ENCODE measurements at places on chromosomes 5 and 9.

GRCh38 chr5:79093762-79094161, 17.8 kb upstream of the BHMT start:
- no peak overlapping the region for H3K27ac ChIP-seq
- H3K36me3 ChIP-seq = no peaks in the 10 kb centered on the region
- H3K27me3 ChIP-seq = peaks cover 4% of the 10 kb centered on the region

GRCh38 chr5:61303346-61303745, 28.7 kb upstream of the ZSWIM6 start:
- 0 out of 2 replicates have a peak, but pooled peaks cover 3% of the 10 kb centered on the region for H3K36me3 ChIP-seq
- peak overlapping the region; percentile 38 for H3K4me3 ChIP-seq
- H3K27ac ChIP-seq = peak overlapping the region; percentile 85
- no peak for DNase-seq
- H3K27me3 ChIP-seq = no peaks in the 10 kb centered on the region

GRCh38 chr9:135476561-135477355, 2.8 kb upstream of the PPP1R26 start:
- H3K36me3 ChIP-seq = no peaks in the 10 kb centered on the region
- H3K27ac ChIP-seq = no peak overlapping the region
- H3K4me1 ChIP-seq = no peaks in the 10 kb centered on the region
- no peak for DNase-seq

DNA sequence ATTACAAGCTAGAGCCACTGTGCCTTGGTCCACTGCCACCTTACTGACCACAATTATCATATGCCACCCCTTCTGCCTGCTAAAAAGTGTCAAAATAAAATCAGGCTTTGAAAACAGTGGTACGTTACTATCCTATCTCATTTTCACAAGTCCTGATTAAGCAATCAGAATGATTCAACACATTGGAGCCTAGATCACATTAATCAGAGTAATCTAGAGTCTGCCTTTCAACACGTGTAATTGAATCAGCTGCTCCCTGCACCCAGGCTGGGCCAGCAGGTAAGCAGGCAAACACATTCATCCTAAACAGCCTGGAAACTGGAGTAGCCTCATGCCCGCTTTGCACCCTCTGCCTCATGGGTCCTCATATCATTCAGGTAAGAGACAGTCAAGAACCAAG, 186.2 kb downstream of the DCP2 start:
- peaks cover 68% of the 10 kb centered on the region for H3K4me1 ChIP-seq
- no peaks in the 10 kb centered on the region for H3K36me3 ChIP-seq
- no peaks in the 10 kb centered on the region for H3K27me3 ChIP-seq
- peak overlapping the region; percentile 88 for H3K27ac ChIP-seq

DNA sequence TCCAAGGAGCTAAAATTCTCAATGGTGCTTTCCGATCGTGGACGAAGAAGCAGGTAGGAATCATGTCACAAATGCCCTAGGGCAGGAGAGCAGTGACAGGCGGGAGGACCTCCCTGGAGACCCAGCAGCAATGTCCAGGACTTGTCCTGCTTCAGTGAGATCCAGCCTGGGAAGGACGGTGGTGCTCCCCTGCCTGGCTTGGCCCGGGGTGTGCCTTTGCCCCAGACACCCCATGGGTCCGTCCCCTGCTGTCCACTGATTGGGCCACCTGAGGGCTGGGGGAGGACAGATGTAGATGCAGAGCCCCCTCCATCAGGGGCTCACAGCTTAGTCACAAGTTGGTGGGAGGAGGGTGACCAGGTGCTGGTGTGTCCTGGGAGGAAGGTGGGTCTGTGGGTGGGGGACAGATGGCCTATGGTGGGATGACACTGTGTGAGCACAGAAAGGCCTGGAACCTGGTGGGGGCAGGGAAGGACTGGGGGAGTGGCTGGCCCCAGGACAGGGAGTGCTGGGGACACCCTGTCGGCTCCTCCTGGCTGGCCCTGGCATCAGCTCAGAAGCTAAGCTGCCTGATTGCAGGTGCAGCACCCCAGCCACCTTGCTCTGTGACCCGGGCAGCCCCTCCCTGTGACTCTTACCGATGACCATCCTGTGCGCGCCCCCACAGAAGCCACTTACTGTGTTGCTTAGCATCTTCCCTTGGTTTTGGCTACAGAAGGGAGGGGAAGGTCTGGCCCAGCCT, 82.0 kb downstream of the PHF2 start:
- no peak overlapping the region for H3K27ac ChIP-seq
- DNase-seq = peak; percentile 45
- H3K27me3 ChIP-seq = no peaks in the 10 kb centered on the region
- H3K4me3 ChIP-seq = no peak overlapping the region
- no peaks in the 10 kb centered on the region for H3K4me1 ChIP-seq
- no peaks in the 10 kb centered on the region for H3K36me3 ChIP-seq

GRCh38 chr9:89375191-89375760, 57.0 kb downstream of the SECISBP2 start:
- no peak overlapping the region for H3K27ac ChIP-seq
- H3K4me1 ChIP-seq = no peaks in the 10 kb centered on the region
- no peak overlapping the region for H3K4me3 ChIP-seq
- H3K27me3 ChIP-seq = no peaks in the 10 kb centered on the region
- no peak for DNase-seq

GRCh38 chr9:70042461-70043215, 1.0 kb upstream of the MAMDC2 start:
- no peaks in the 10 kb centered on the region for H3K27me3 ChIP-seq
- H3K4me1 ChIP-seq = peaks cover 35% of the 10 kb centered on the region
- H3K27ac ChIP-seq = no peak overlapping the region
- no peak for DNase-seq
- H3K36me3 ChIP-seq = no peaks in the 10 kb centered on the region
- no peak overlapping the region for H3K4me3 ChIP-seq

- H3K27ac ChIP-seq = no peak overlapping the region
- no peaks in the 10 kb centered on the region for H3K4me1 ChIP-seq
- no peaks in the 10 kb centered on the region for H3K36me3 ChIP-seq
- DNase-seq = peak; percentile 55
Observed at GRCh38 chr5:176768174-176768970, 42.0 kb upstream of the UNC5A start.

All from RWPE2 (cell line).